ENCODE measurements at places on chromosomes 7 and 10.

- DNase-seq = no peak
These were observed 266.7 kb upstream of the INHBA start for GRCh38 chr7:41969561-41970105.

DNA sequence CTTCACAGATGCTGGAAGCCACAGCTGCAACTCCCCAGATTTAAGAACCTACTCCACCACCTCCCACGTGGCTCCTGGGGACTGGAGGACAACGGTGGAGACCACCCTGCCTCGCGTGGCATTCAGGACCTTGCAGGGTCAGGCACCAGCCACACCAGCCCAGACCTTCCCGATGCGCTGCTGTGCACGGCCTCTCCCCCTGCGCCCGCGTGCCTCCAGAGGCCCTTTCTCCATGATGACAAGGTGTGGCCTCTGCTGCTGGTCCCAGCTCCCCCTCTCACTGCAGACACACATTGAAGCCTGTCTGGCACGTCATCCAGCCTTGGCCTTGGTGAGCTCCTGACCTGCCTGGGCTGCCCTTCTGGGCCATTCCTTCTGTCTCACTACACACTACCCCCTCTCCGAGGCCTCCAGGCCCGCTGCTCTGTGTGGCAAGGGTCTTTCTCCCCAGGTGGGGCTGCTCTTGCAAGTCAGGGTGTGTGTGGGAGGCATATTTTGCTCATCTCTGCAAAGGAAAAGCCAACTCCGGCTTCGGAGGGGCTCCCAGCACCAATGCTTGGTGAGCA is 254.8 kb downstream of the MAD1L1 start:
- no peak for DNase-seq

- DNase-seq = no peak
These were observed 65.1 kb upstream of the HPS1 start for GRCh38 chr10:98511876-98512275.

DNA sequence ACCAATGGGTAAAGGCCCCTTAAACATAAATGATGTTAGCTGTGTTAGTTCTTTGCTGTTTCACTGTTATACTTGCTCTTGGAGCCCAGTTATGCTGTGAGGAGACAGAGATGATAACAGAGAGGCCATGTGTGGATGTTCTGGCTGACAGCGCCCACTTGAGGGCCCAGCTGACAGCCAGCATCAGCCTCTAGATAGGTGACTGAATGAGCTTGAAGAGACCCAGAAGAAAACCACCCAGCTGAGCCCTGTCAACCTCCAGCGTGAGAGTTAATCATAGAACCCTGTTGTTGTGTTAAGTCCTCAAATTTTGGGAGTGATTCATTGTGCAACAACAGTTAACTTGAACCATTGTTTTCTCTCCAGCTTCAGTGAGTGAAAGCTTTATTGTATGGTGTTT is 91.7 kb downstream of the GLRX3 start:
- DNase-seq = no peak

All from mucosa of gallbladder (tissue), 1 donor.